ENCODE measurements at places on chromosomes 3 and 15.

- DNase-seq = no peak
Measured at GRCh38 chr3:2154621-2155020, 56.0 kb downstream of the CNTN4 start.

- no peak for DNase-seq
Measured at GRCh38 chr3:157832588-157832987, 273.6 kb downstream of the SHOX2 start.

DNA sequence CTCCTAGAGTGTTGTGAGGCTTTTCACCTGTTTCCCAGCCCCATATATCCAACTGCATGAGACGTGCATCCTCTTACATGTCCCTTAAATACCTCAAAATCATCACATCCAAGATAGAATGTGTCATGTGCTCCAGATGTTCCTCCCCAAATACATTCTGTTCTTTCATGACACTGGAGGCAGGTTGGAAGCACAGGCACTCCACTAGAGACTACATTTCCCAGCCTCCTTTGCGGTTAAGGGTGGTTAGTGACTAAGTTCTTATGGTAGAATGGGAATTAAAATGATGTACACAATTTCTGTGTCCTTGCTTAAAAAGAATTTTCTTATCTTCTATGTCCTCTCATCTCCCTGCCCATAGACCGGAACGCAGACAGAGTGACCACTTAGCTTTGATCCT lies 34.3 kb downstream of the TMEM40 start:
- no peak for DNase-seq

DNA sequence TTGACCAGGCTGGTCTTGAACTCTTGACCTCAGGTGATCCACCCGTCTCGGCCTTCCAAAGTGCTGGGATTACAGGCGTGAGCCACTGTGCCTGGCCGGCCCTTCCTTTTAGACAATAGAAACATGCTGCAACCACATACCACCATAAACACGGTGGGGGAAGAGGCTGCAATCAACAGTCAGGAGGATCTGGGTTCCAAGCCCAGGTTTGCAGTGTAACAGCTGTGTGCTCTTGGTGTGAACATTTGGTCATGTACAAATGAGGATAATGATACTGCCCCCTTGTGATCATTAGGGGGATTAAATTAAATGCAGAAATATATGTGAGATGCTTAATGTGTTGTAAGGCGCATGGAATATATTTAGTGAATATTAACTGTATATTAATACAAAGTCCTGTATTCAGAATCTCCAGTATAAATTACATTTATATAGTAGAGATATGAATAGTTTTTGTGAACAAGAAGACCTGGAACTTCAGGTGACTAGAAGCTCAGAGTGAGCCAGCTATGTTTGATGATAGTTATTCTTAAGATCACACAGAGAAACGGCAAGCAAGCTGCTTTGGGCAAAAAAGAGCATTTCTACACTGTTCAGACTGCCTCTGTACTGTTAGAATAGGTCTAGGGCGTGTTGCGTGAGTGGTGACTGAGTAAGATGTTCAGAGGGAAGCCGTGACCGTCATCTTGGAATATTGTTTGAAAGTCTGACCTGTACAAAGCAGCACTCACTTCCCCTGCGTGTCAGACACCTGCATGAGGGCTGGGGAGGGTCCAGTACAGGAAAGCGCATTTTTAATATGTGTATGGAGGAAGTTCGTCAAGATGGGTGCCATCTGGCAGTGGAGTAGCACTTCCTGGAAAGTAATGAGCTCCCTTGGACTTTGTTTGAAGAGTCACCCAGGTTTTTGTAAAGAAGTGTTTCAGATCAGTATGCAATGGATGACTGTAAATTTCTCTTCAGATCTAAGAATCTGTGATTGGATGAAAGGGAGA lies 125.8 kb downstream of the PGPEP1L start:
- DNase-seq = peak; percentile 68

GRCh38 chr3:174294616-174295015 lies 564.5 kb upstream of the NAALADL2 start:
- no peak for DNase-seq

GRCh38 chr3:197425485-197426120 lies 127.2 kb upstream of the DLG1 start:
- DNase-seq = no peak

GRCh38 chr3:98233468-98233867 lies 30.6 kb upstream of the OR5H6 start:
- no peak for DNase-seq

DNA sequence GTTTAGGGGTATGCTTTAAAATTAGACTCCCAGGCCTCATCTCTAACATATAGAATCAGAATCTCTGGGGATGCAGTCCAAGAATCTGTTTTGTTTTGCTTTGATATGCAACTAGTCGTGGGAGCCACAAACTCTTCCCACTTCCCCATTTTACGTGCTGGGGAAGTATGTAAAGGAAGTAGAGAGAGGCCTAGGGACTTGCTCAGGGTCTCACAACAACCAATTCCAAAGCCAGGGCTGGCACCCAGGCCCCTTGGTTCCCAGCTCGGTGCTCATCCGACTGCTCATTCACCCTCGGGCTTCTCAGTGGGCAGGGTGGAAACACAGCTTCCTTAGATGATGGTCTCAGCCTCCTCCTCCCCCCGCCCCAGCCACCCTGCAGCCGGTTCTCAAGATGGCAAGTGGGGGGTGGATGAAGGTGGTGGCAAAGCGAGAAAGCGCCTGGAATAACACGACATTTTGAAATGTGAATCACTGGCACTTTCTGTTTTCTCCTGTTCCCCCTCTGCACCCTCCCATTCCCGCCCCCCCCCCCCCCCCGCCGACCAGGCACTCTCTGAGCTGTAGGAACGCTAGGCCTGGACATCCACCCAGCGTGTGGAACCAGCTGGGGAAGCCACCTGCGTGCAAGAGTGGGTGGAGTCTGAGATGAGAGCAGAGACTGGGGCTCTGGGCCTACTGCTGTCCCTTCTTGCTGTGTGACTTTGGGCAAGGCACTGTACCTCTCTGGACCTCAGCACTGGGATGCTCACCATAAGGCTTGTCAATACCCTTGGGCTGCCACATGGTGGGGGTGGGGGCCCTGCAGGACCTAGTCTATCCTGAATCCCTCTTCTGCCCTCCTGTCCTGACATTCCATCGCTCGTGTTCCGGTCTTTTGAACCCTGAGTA lies 214.5 kb downstream of the RPLP1 start:
- no peak for DNase-seq

DNA sequence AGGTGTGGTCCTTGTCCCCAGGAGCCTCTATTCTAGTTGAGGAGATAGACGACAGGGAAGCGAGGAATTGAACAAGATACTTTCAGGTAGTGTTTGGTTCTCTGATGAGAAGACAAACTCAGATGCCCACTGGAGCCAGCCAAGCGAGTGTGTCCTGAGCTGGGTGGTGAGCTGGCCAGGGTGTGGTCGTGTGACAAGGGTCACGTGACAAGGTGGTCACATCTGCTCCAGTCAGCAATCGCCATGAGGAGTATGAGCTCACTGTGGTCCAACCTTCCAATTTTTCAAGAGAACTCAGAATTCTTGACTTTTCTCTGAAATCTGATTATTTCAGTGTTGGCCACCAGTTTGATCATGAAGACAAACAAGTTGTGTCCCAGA lies 39.5 kb downstream of the SLC6A6 start:
- DNase-seq = no peak

DNA sequence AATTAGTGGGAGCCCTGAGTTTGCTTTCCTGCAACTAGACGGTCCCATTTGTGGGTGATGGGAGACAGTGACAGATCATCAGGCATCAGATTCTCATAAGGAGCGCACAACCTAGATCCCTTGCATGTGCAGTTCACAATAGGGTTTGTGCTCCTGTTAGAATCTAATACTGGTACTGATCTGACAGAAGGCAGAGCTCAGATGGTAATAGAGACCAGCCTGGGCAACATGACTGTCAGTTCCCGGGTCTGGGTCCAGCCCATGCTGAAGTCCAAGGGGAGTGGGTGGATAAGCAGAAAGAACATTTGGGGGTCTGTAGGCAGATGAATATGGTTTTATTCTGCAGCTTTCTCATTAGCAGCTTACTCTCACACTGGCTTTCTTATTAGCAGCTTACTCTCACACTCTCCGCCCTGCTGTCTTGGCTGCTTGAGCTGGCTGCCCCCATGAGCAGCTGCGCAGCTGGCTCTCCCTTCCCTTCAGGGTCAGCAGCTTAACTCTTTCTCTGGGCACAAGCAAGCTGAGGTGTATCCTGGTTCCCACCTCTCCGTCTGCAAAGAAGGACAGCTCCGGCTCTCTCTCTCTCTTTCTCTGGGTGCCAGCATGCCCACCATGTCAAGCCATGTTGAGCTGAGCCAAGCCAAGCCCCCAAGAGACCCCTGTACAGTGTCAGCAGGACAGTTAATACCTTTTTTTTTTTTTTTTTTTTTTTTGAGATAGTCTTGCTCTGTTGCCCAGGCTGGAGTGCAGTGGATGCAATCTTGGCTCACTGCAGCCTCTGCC lies 46.5 kb downstream of the KLHDC8B start:
- peak; percentile 75 for DNase-seq

DNA sequence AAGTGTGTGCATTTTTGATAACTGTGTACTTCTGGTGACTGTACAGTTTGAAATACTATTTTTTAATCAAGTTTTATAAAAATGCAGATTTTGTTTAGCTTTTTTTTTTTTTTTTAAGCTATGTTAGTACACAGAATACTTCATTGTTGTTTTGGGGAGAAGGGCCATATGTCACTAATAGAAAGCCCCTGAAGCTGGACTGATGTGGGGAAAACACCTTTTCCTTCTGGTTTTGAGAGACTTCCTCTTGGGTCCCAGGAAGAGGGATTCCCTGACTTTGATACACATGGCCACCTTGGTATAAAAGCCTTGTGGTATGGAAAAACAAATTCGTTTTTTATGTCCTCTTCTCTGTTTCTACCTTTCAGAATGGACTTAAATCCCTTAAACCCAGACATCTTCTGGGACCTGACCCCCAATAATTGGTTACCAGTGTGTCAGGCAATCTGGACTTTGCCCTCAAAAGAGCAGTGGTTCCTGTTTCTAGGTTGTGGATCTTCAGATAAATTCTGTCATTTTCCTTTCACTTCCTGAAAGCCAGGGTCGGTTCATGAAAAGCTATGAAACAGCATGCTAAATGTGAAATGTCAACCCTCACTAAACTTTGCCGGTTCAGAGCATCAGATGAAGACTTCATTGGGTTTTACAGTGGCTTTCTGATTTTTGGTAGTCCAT lies 31.1 kb upstream of the BLOC1S6 start:
- no peak for DNase-seq

GRCh38 chr3:10721101-10721500 lies 94.9 kb upstream of the SLC6A11 start:
- no peak for DNase-seq

DNA sequence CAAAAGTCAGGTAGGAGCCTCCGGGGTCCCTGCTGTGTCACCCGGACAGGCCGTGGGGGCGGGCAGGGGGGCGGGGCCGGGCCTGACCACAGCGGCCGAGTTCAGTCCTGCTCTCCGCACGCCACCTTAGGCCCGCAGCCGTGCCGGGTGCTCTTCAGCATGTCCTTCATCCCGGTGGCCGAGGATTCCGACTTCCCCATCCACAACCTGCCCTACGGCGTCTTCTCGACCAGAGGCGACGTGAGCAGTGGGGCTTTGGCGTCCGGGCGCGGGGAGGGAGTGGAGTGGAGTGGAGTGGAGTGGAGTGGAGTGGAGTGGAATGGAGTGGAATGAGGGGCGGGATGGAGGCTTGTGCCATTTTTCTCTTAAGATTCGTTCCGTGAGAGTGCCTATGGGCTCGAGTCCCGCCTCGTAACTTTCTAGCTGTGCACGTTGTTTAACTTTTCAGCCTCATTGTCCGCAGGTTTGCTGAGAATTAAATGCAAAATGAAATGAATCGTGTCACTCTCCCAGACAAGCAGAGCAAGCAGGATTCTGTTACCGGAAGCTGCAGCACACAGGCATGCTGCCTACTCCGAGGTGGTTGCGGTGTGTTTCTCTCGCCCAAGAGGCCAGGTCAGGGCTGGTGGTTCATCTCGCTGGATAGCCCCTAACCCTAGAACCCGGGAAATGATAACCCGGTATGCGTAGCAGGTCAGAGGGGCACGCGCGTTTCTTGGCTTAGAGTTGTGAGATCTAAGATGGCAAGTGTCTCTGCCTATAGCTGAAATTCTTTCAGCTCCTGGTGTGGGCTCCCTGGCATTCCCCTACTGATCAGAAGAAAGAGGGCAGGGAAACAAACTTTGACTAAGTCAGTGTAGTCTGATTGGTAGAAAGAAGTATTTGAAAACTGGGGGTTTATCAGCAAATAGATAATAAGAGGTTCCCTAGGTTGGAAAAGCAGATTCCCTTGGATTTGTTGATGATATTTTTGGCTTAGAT lies at the start of gene FAH:
TSS of gene FAH (plus strand) at position 104 of the 981 bp plus-strand sequence. CDS start at position 160, 56 bp downstream.
- no peak for DNase-seq

- DNase-seq = no peak
Measured at GRCh38 chr3:131231710-131232389, 149.7 kb upstream of the NUDT16 start.

- peak; percentile 90 for DNase-seq
Measured at GRCh38 chr15:89874926-89875564, 18.7 kb downstream of the AP3S2 start.

GRCh38 chr3:46924921-46925584 lies 47.5 kb downstream of the PTH1R start:
- no peak for DNase-seq

- no peak for DNase-seq
Measured at GRCh38 chr3:13106308-13107001, 33.2 kb upstream of the IQSEC1 start.

DNA sequence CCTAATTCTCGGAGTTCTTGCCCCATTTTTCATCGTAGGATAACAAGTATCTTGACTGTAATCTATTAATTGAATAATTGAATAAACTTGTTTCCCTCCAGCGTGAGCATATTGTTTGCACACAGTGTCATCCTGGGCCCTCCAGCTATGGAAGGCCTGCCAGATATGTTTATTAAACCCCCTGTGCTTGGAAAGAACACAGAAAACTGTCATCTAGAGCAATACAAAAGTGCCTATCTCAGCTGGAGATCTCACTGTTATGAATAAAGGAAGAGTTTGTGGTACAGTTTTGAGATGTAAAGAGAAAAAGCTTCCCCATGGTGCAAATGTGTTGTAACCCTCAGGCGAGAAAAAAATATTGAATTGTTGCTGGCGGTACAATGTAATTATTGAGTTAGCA lies 405.9 kb downstream of the SOX2 start:
- no peak for DNase-seq

DNA sequence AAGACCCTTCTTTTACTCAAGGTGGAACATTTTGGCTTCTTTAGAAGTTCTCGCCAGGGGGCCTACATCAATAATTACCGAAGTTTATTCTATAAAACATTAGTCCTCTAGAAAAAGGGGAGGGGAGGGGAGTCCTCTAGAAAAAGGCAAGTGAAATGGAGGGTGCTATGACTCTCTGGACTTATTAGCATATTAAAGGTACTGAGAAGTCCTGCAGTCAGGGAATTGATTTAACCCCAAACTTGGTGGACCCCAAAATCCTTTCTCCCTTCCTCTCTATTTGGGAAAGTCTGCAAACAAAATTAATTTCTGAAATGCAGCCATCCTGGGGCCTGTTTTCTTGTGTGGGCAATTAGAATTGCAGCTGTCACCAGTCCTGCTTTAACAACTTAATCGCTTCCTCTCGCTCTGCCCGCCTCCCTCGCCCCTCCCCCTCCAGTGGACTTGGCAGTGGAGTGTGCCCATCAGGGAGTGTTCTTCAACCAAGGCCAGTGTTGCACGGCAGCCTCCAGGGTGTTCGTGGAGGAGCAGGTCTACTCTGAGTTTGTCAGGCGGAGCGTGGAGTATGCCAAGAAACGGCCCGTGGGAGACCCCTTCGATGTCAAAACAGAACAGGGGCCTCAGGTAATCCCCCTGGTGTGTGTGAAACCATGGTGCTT lies 18.9 kb upstream of the LRRK1 start:
- DNase-seq = no peak

- DNase-seq = no peak
Measured at GRCh38 chr3:16825617-16826204, 59.0 kb upstream of the PLCL2 start.

Data from D341Med (cell line).